ENCODE measurements at places on chromosomes 12 and 14.
A peak's percentile ranks its signal among the peaks of the same experiment; 100 is the strongest.

- no peak for DNase-seq
Observed at GRCh38 chr12:18054925-18055619, 34.9 kb downstream of the RERGL start.

DNA sequence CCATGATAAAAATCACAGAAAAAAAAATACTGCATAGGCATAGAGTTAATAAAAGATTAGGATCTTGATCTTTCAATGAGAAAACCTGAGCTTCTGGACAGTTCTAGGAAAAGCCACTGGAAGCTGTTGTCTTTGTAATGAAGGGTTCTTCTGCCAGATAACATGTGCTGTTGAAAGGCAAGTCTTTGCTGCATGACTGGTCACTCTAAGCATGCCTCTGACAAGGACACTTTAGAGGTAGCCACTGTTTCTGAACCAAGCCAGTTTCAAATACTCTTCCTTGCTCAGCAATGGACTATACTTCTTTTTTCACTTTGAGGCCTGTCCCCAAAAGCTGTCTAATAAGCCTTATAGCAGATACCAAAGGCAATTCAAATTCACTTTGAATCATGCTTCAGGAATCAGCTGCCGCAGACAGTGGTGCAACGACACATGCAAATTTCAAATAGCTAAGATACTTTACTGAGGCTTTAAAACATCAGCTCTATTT, 70.2 kb downstream of the BTG1 start:
- no peak for DNase-seq

- no peak for DNase-seq
Observed at GRCh38 chr14:33668066-33668465, 282.8 kb downstream of the EGLN3 start.

DNA sequence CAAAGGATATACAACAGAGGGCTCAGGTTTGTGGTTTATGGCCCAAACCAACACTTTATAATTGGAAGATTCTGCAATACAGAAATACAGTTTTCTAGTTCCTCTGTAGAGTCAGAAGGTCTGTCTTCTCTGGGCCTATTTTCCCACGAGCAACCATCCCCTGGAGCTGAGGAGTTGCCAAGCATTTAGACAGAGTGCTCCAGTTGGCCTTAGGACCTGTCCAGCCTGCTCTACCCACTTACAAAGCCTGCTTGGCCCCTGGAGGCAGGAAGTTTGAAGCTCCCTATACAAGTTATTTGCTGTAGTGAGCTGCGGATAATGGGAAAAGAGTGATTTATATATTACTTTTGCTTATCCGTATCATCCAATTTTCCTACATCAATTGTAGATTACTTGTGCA, 60.8 kb upstream of the HSPB8 start:
- DNase-seq, result no peak

DNA sequence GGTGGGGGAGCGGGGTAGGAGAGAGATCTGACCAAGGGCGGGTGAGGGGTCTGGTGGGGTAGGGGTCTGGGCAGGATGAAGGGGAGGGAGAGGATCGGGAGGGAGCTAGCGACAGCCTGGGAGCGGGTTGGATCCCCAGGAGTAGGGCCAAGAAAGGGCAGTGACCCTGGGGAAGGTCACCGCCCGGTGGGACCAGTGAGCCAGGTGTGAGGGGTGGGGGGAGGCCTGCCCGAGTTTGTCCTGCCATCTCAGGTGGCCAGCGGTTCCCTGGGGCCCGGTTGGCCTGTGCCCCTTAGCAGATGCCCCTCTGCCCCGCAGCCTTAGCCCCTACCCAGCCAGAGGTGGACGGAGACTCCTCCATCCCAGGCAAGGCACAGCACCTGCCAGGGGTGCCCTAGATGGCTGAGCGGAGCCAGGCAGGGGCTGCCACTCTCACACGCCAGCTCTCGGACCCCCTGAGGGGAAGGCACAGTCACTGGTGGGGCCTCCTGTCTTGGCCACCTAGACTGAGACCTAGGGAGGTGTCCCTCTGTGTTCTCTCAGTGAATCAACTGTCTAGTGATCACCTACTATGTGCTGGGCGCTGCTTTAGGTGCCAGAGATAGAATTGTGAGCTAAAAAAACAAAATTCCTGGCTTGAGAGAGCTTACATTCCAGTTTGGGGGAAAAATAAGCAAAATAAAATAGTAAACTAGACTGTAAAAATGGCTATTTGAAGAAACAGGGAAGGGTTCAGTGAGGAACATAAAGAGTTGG, 629 bp upstream of the TTC7B start:
- DNase-seq, result no peak

GRCh38 chr12:6295094-6295811, 15.2 kb upstream of the PLEKHG6 start:
- peak; percentile 89 for DNase-seq

DNA sequence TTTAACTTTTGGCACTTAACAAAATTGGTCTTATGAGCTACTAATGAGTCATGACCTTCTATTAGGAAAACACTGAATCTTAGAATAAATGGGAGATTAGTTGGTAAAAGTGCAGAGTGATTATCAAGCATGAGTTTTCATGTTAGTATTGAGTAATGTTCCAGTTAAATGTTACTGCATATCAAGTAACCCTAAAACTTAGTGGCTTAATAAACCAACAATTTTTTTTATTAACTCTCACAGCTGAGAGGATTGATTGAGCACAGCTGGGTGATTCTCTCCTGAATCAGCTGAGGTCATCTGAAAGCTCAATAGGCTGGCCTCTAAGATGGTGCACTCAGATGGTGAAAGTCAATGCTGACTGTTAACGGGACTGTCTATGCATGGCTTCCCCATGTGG, 248.6 kb downstream of the BCL11B start:
- DNase-seq, result no peak

DNA sequence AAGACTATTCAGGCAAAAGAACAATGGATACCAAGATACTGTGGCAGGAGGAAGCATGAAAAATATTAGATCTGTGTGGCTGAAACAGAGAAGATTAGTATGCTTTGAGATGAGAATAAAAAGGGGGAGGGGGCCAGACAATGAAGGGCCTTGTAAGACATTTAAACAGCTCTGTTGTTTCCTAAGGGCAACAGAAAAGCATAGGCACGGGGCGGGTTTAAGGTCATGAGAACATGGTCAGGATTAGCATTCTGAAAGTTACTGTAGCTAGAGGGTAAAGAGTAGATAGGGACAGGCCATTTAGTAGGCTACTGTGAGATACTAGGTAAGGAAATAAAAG, 18.6 kb downstream of the INTS13 start:
- DNase-seq, result no peak

DNA sequence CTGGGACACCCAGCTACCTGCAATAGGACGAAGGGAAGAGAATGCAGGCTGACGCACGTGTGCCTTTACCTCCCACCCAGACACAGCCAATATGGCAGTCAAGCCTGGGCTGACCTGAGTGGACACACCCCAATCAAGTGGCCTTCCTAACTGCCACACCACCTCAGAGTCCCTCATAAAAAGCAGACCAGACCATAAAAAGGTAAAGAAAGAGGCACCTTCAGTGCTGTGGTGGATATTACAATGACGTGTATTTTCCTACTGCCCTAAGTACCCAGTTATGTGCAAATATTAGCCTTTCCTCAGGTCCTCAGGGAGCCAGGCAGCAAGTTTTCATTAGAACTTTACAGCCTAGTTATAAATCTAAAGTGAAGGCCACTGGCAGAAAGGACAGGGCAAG, 75.8 kb downstream of the KCNK10 start:
- DNase-seq, result no peak

Data from RWPE1 (cell line).